ENCODE measurements at places on chromosomes 11 and 22.

GRCh38 chr11:63813563-63814382, 517 bp downstream of the SPINDOC start:
- DNase-seq = peak; percentile 59

DNA sequence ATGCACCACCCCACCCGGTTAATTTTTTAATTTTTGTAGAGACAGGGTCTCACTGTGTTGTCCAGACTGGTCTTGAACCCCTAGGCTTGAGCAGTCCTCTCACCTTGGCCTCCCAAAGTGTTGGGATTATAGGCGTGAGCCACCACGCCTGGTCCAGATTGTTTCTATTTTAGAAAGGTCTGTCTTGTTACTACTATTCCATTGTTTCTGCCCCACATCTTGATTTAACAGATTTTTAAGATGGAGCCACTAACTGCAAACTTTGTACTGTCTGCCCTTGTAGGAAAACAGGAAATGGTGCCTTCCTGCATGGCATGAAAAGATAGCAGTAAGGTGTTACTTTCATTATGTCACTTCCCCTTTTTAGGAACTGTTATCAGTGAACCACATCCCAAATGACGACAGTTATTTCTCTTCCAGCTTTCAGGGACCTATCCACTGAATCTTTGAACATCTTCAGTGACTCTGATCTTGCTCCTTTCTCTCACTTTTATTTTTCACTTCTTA, 23.2 kb downstream of the TAF1D start:
- no peak for DNase-seq

- DNase-seq = no peak
Observed at GRCh38 chr11:66072081-66072480, 2.0 kb downstream of the PACS1 start.

DNA sequence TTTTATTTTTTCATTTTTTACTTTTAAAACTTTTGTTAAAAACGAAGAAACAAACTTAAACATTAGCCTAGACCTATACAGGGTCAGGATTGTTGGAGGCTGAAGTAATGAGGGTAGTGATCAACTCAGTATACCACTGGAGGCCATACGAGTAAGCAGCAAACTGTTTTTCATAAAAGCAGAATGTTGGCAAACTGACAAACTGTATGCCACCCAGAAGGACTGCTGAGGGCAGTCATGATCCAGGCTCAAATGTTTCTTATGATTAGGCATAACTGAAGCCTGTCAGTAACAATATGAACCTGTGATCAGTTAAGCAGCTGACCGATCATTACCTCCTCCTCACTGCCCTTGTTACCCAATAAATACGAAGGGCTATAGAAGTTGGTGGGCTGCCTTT, 10.2 kb upstream of the SC5D start:
- DNase-seq = no peak

GRCh38 chr22:40733919-40734318, 54.6 kb downstream of the MCHR1 start:
- no peak for DNase-seq

- no peak for DNase-seq
Observed at GRCh38 chr11:16669799-16670415, 68.5 kb upstream of the C11orf58 start.

- DNase-seq = no peak
Observed at GRCh38 chr22:30025221-30025620, 55.0 kb upstream of the HORMAD2 start.

DNA sequence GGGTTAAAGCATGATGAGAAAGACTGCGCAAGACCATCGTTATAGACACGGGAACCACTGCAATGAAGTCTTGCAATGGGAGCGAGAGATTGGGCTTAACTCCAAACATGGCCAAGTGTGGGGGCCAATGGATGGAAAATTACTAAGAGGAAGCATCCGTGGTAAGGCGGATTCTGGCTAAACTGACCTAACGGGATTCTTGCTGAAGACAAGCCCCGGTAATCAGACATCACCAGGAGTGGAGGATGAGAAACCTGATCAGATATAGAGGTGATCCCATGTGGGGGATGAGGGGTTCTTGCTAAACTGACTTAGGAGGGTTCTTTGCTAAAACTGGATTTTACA, 5.8 kb upstream of the SYNGR1 start:
- DNase-seq = no peak

DNA sequence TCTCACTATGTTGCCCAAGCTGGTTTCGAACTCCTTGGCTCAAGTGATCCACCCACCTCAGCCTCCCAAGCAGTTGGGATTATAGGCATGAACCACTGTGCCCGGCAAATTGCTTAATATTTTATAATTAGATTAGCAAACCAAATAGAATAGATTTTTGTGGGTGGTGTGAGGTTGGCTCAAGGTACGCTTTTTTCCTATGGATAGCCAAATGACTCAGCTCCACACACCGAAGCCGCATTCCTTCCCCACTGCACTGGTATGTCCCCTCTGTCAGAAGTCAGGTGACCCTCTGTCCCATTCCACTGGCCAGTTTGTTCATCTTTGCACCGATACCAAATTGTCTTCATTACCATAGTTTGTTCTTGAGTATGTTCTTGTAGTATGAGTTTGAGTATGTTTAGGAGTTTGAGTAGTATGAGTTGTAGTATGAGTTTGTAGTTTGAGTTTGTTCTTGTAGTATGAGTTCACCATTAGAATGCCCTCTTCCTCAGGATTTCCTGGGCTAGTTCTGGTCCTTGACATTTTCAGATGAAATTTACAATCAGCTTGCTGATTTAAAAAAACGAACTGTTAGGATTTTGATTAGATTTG, 19.4 kb downstream of the SUSD2 start:
- DNase-seq = no peak

DNA sequence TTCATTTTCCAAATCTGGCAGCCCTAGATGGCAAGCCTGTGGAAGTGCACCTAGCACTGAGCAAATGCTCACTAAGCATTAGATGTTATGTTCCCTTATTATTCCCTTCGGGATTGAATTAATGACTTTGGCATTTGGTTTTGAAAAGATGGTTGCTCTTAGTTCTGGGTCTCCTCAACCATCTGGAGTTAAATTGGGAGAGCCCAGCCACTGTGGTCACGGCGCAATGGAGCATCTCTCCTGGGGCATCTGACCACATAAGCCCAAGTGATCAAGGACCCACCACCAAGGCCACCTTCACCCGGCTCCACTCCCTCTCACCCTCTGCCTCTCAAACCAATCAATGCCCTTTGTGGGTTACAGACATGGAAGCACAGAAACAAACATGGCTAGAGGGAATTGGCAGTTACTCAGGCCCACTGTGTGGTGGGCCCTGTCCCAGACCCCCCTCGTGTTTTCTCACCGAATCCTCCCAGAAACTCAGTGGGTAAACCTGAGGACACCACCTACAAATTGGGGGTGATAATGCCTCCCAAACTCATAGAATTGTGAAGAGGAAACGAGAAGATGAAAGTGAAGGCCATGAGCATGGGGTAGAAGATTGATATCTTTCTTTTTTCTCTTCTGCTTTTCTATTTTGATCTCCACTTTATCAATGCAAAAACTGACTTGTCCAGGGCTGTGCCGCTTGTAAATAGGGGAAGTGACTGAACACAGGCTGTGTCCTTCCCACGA, 52.2 kb downstream of the IRAG1 start:
- DNase-seq = no peak

DNA sequence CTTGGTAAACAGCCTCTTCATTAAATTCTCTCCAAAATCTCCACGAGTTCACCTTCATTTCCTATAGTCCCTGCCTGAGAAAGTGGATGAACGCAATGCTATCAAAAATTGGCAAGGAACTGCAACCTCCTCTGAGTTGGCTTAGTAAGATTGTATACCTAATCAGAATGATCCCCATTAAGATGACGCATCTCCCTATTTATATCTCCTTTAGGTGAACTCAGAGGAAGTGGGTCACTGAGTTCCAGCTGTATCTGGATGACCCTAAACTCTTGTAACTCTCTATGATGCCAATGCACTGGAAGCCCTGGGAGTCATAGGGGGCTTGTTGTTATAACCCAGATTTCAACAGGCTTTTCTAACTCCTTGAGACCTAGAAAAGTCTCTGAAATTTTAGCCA, 48.2 kb downstream of the OR10A6 start:
- DNase-seq = no peak

GRCh38 chr11:71485063-71485399, 32.0 kb downstream of the NADSYN1 start:
- no peak for DNase-seq

DNA sequence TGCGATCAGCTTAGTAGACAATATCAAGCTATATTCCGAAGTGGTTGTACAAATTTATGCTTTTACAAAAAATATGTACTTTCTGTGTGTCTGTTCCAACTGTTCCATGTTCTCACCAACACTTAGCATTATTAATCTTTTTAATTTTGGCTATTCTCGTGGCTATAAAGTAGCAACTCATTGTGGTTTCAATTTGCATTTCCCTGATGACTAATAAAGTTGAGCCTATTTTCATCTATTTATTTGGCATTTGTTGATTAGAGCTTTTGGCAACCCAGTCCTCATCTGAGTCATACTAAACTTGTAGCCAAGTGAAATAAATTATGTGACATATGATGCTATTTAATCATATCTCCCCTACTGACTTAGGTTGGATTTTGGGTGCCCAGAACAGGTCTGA, 115.9 kb downstream of the FBXO7 start:
- DNase-seq = no peak

DNA sequence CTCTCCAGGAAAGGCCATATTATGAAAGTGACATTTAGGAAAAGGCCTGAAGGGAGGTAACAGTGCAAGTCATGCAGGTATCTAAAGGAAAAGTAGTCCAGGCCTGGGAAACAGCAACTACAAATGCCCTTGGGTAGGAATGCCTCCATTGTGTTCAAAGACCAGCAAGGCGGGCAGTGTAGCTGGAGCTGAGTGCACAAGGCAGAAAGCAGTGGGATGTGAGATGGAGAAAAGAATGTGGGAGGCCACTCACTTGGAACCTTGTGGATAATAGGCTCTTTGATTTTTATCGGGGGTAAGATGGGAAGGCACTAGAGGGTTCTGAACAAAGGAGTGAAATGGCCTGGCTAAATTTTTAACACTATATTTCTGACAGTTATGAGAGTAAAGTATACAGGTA, 188.6 kb downstream of the PGR start:
- DNase-seq = no peak

DNA sequence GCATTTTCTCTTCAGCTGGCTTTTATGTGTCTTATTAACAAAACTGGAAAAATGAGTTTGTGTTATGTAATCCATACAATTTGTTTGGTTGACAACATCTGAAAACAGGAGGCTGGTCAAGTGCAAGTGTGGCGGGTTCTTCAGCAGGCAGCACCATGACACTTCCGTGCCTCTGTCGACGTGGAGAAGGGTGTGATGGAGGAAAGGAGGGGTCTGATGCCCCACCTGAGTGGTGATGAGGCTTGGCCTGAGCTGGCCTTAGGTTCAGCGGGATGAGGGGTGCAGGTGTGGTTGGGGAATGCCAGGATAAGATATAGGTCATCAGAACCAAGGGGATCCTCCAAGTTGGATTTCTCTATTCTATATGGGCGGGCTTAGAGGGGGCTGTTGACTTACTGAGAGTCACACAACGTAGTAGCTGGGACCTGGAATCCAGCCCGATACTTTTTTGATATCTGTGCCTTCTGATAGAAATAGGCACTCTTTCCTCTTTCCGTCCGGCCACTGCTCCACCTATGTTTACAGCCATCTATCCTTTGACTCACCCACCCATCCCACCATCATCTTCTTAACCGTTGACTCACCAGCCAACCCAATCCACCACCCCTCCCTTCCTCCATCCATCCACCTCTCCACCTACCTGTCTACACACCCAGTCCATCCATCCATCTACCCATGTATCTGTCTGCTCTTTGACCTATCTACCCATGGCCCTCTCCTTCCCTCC, 29.0 kb downstream of the SHANK3 start:
- no peak for DNase-seq

- DNase-seq = no peak
Observed at GRCh38 chr11:61869708-61870451, 21.5 kb downstream of the FADS3 start.

GRCh38 chr11:17597770-17598169, 50.7 kb downstream of the OTOG start:
- DNase-seq = no peak

- DNase-seq = no peak
Observed at GRCh38 chr11:93844568-93844967, 5.8 kb downstream of the VSTM5 start.

DNA sequence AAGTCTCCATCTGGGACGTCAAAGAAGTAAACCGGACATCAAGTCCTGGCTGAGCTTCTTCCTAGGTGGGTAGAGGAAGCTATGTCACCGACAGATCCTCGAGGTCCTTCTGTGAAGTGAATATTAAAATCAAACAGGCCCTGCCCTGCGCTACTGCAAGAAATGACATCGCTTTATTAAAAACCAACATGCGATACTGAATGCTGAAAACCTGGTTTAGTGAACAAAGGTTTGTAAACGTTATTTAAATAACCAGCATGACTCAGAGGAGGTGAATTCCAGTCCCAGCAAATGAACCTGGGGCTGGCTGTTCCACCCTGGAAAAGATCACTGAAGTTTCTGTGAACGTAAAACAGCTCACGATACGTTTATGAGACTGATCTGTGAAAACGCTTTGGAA, 645 bp downstream of the RTCB start:
- DNase-seq = no peak

GRCh38 chr11:119103793-119104192, 2.1 kb upstream of the DPAGT1 start:
- no peak for DNase-seq

DNA sequence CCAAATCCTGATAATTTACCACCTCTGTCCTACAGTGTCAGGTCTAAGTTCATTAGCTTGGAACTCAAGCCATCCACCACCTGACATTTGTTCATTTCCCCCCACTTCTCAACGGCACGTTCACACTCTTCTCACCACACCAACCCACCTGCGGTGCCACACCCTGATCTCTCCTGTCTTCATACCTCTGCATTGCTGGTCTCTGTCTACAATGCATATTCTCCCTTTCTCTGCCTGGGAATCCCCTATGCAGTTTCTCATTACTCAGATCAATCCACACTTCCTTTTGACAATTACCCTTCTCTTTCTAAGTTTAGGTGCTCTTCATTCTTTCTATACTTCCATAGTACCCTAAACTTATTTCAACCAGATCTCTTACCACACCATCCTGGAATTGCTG, 20.4 kb upstream of the EMSY start:
- peak; percentile 44 for DNase-seq

GRCh38 chr22:20885557-20886323, 26.9 kb downstream of the SNAP29 start:
- DNase-seq = peak; percentile 71

DNA sequence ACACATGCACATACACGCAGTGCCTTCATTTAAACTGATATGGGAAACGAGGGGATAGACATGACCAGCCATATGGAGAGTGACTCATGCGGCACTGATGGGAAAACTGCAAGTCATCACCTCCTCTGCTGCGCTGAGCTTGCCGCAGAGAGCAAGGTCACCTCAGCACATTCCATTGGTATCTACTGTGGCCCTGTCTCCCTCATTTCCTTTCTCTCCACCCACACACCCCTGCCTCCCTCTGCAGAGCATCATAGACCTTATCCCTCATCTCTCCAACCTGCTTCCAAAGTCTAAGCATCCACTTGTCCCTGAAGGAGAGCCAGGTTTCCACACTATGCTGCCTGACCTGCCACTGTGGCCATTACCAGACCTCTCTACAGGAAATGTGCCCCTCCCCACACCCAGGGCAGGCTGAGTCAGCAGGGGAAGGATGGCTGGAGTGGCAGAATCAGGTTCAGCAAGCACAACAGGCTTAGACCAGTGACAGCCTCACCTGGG, 116.9 kb upstream of the SNX19 start:
- no peak for DNase-seq
